Pancreas (tissue), 10 donors: ENCODE measurements at places on chromosomes 2 and 18.

DNA sequence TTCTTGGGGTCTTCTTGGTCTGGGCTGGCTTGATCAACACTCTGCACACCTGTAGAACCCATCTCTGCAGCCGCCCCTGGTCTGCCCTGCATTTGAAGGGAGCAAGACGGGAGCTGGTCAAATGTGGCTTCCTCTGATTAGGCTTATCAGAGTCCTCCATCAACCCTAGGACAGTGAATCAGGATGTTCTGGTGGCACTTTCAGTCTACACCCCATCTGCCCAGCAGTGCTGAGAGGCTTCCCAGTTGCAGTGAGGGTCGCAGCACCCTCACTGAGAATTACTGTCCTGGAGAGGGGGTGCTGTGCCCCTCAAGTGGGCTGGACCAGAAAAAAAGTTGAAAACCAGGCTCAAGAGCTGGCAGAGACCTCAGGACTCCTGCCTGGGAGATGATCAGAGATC is 152.9 kb downstream of the DYSF start:
- no peaks in the 10 kb centered on the region for H3K27me3 ChIP-seq
- no peak for DNase-seq
- H3K4me3 ChIP-seq: no peak overlapping the region
- H3K4me1 ChIP-seq: no peaks in the 10 kb centered on the region
- H3K27ac ChIP-seq: no peak overlapping the region
- no peaks in the 10 kb centered on the region for H3K36me3 ChIP-seq

GRCh38 chr2:236626391-236627150 is 56.9 kb downstream of the ACKR3 start:
- H3K4me3 ChIP-seq: no peak overlapping the region
- no peaks in the 10 kb centered on the region for H3K27me3 ChIP-seq
- no peaks in the 10 kb centered on the region for H3K36me3 ChIP-seq
- H3K27ac ChIP-seq: no peak overlapping the region
- H3K4me1 ChIP-seq: peaks cover 7% of the 10 kb centered on the region

DNA sequence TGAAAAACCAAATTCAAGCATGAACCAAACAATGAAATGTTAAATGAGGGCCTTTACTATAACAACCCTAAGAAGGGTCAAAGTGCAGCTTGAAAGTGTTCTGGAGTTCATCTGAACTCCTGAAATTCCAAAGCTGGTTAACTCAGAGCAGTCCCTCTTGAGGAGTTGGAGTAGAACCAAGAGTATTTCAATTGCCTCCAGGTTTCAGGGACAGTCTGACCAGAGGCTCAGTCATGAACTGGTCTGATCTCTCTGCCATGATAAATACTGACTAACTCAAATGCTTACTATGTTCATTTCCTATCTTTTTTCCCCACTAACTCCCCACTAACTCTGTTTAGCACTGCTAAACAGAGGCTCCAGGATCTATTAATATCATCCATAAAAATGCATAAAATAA is 2.7 kb downstream of the STARD7 start:
- no peaks in the 10 kb centered on the region for H3K27me3 ChIP-seq
- no peak for DNase-seq
- no peak overlapping the region for H3K4me3 ChIP-seq
- H3K4me1 ChIP-seq: peaks cover 65% of the 10 kb centered on the region

DNA sequence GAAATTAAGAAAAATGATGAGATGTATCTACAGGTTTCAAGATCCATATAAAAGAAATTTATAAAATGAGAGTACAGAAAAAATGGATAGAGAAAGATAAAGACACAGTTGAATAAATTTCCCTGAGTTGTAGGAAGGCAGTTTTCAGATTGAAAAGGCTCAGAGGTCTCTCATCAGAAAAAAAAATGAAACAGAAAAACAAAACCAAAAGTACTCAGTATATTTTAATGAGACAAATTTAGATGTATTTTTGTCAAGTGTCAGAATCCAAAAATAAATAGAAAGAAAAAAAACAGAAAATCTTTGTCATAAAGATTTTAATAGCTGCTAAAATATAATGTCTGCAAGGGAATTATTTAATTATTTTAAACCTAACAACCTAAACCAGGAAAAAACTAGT is 520.5 kb downstream of the KCNJ3 start:
- H3K4me3 ChIP-seq: no peak overlapping the region
- no peaks in the 10 kb centered on the region for H3K4me1 ChIP-seq
- H3K27ac ChIP-seq: no peak overlapping the region
- H3K27me3 ChIP-seq: no peaks in the 10 kb centered on the region
- H3K36me3 ChIP-seq: no peaks in the 10 kb centered on the region

GRCh38 chr18:76457475-76457874 is 37.6 kb downstream of the ZNF516 start:
- H3K27me3 ChIP-seq: no peaks in the 10 kb centered on the region
- DNase-seq: no peak
- H3K27ac ChIP-seq: no peak overlapping the region
- no peak overlapping the region for H3K4me3 ChIP-seq
- H3K4me1 ChIP-seq: peaks cover 13% of the 10 kb centered on the region

GRCh38 chr2:187943772-187944369 is 347.8 kb upstream of the GULP1 start:
- no peak for DNase-seq
- H3K27ac ChIP-seq: no peak overlapping the region
- H3K36me3 ChIP-seq: no peaks in the 10 kb centered on the region

GRCh38 chr2:225428360-225428759 is 28.9 kb downstream of the NYAP2 start:
- no peaks in the 10 kb centered on the region for H3K36me3 ChIP-seq
- no peak overlapping the region for H3K27ac ChIP-seq
- H3K4me1 ChIP-seq: no peaks in the 10 kb centered on the region
- H3K27me3 ChIP-seq: no peaks in the 10 kb centered on the region

- no peaks in the 10 kb centered on the region for H3K4me1 ChIP-seq
- no peaks in the 10 kb centered on the region for H3K27me3 ChIP-seq
- H3K27ac ChIP-seq: no peak overlapping the region
- DNase-seq: no peak
Observed at GRCh38 chr2:17426743-17427142, 91.5 kb downstream of the RAD51AP2 start.

DNA sequence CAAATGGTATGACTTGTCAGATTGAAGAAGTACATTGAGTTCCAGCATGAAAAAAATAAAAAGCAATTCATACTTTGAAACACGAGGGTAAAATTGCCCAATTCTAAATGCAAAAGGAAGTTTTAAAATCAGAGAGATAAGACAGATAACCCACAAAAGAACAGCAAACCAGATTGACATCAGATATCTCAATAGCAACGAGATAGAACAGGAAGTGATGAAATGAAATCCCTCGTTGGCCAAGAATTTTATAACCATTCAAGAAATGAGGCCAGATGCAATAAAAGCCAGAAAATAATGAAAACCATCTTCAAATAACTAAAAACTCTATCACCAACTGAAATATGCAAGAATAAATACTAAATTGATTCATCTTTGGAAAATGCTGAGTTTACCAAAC is 172.8 kb downstream of the CD226 start:
- H3K36me3 ChIP-seq: no peaks in the 10 kb centered on the region
- H3K27ac ChIP-seq: no peak overlapping the region
- H3K4me3 ChIP-seq: no peak overlapping the region
- no peak for DNase-seq
- no peaks in the 10 kb centered on the region for H3K4me1 ChIP-seq
- H3K27me3 ChIP-seq: no peaks in the 10 kb centered on the region

GRCh38 chr18:10792181-10792580 is 266.4 kb downstream of the NAPG start:
- H3K36me3 ChIP-seq: no peaks in the 10 kb centered on the region
- H3K4me1 ChIP-seq: no peaks in the 10 kb centered on the region
- no peak overlapping the region for H3K27ac ChIP-seq
- H3K27me3 ChIP-seq: no peaks in the 10 kb centered on the region

GRCh38 chr2:11234309-11234708 is 79.0 kb downstream of the SLC66A3 start:
- no peak overlapping the region for H3K4me3 ChIP-seq
- no peak overlapping the region for H3K27ac ChIP-seq
- H3K27me3 ChIP-seq: no peaks in the 10 kb centered on the region

DNA sequence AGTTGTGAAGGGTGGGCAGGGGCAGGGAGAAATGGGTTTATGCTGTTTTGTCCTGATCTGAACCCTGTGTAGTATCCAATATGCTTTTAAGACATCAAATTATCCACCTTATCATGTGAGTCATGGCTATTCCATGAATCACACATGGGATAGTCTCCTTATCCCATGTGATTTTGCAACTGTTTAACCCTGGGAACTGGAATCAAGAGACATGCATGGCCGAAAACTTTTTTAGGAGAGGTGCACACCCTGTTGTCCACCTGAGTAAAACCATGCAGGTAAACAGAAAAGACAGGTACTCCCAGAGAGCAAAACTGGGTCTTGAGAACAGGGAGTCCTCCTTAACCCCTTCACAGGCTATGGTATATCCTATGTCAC is 490.6 kb upstream of the HS6ST1 start:
- H3K27ac ChIP-seq: no peak overlapping the region
- no peaks in the 10 kb centered on the region for H3K4me1 ChIP-seq
- H3K36me3 ChIP-seq: no peaks in the 10 kb centered on the region
- no peaks in the 10 kb centered on the region for H3K27me3 ChIP-seq
- DNase-seq: no peak

DNA sequence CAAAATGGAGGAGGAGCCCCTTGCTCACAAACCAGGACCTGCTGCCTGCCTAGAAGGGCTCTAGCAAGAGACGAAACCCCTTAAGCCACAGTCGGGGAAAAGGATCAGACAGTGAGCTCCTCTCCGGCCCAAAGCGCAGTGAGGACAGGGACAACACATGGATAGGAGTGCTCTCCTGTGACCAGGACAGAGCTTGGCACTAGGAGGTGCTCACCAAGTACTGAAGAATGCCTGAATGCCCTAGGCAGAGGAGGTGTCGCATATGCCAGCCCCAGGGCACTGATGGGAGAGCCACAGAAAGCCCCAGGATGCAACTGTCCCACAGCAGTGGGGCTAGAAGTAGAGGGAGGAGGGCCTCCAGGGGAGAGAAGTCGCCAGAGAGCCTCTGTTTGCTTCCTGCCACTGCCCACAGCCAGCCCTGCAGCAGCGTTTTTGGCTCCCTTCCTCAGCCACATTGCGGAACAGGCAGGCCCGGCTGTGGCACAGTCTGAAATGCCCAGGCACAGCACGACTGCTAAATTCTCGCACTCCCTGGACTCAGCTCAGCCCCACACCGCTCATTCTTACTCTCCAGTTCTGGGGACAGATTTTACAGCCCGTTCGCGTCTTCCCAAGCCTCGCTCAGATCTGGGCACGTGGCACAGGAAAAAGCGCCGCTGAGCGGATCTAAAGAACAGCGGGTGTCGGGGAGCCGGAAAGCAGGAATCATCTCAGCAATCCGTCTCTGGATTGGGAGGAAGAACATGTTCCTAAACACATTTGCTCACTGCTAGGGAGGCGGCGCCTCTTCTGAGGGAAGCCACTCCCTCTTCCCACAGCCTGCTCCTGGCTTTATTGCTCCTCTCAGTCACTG is 98.7 kb upstream of the POU3F3 start:
- no peaks in the 10 kb centered on the region for H3K27me3 ChIP-seq
- H3K36me3 ChIP-seq: no peaks in the 10 kb centered on the region
- no peaks in the 10 kb centered on the region for H3K4me1 ChIP-seq

DNA sequence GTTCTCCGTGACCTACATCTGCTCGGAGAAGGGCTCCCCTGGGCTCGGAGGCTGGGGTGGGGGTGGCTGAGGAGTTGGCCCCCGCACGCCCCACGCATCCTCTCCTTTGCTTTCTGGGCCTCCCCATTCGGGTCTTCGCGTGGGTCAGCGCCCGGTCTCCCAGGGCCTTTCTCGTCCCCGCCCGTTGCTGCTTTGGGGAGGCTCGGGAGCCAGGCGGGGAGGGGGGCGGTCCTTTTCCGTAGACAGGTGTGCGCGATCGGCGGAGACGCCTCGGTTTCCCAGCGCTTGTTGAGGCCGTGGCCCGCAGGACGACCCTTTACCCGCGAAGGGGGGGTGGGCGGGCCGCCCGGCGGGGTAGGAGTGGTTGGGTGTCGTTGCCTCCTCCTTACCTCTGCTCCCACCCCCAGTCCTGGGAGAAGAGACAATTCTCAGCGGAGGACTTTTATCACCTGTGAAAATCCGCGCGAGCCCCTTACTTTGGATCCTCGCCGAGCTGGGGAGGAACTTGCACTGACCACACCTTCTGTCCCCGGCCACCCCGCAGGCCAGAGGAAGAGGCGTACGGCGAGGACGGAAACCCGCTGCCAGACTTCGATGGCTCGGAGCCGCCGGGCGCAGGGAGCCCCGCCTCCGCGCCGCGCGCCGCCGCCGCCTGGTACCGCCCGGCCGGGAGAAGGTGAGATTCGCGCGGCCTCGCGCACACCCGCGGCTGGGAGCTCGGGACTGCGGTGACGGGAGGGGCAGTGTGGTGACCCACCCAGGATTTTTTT is 2.6 kb downstream of the ADCYAP1 start:
- no peaks in the 10 kb centered on the region for H3K36me3 ChIP-seq
- H3K27ac ChIP-seq: no peak overlapping the region
- peaks cover 13% of the 10 kb centered on the region for H3K27me3 ChIP-seq
- H3K4me3 ChIP-seq: peak overlapping the region; percentile 51

DNA sequence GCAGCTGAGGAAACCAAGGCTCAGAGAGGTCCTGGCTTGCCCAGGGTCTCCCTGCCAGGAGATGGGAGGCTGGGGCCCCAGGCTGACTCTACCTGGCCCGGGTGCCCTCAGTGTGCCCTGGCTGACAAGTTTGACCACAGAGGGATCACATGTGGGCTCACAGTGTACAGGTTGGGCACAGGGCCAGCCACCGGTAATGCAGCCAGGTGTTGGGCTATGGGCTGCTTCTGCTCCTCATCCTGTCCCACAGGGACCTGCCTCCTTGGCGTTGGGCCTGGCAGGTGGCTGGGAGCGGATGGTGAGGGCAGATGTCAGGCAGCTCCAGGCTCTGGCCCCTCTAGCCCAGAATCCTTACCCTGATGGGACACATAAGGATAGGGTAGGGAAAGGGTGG is 250.5 kb downstream of the LOXHD1 start:
- H3K27ac ChIP-seq: no peak overlapping the region
- no peak for DNase-seq
- no peak overlapping the region for H3K4me3 ChIP-seq
- H3K27me3 ChIP-seq: no peaks in the 10 kb centered on the region

- H3K27me3 ChIP-seq: no peaks in the 10 kb centered on the region
- no peaks in the 10 kb centered on the region for H3K36me3 ChIP-seq
- no peak overlapping the region for H3K4me3 ChIP-seq
- DNase-seq: no peak
- H3K4me1 ChIP-seq: no peaks in the 10 kb centered on the region
Observed at GRCh38 chr2:10610213-10610910, 79.4 kb downstream of the NOL10 start.

DNA sequence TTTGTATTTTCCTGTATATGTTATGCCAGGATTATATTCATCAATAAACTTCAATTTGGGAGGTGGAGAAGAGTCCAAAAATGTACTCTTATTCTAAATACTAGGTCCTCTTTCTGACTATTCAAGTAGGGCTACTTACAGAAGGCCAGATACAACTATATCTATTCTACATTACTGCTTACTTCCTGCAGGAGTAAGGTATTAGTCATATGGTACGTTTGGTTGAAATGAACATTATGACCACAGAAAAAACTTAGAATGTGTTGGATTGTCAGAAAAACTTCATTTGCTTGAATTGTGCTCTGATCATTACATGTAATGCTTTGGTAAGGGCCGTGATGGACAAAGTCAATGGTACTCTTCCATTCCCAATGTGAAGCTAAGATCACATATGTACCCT is 35.0 kb downstream of the STAT4 start:
- H3K36me3 ChIP-seq: no peaks in the 10 kb centered on the region
- no peak for DNase-seq
- H3K27ac ChIP-seq: no peak overlapping the region

- DNase-seq: peak; percentile 81
- peaks cover 10% of the 10 kb centered on the region for H3K4me1 ChIP-seq
- no peaks in the 10 kb centered on the region for H3K36me3 ChIP-seq
- no peak overlapping the region for H3K27ac ChIP-seq
- H3K27me3 ChIP-seq: no peaks in the 10 kb centered on the region
Observed at GRCh38 chr2:74010087-74010541, 25.4 kb downstream of the TET3 start.

GRCh38 chr2:216370961-216371712 is 1.1 kb downstream of the MARCHF4 start:
- H3K4me1 ChIP-seq: peaks cover 4% of the 10 kb centered on the region
- peak; percentile 67 for DNase-seq
- H3K4me3 ChIP-seq: peak overlapping the region; percentile 41
- H3K27ac ChIP-seq: no peak overlapping the region
